ENCODE measurements at places on chromosomes 3 and 15.

DNA sequence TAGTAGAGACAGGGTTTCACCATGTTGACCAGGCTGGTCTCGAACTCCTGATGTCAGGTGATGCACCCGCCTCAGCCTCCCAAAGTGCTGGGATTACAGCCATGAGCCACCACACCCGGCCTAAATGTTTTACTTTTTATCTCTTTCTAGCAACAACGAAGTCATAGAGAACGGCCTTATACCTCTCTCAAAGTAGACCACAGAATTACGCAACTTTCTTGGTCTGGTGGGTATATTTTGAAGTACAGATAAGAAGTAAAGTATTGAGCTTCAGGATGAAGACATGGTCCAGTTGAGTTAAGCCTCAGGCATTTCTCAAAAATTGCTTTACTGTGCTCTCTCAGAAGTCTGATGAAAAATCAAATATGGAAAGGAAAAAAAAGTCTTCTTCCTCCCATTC lies 30.6 kb downstream of the FAM240A start:
- no peak for DNase-seq

DNA sequence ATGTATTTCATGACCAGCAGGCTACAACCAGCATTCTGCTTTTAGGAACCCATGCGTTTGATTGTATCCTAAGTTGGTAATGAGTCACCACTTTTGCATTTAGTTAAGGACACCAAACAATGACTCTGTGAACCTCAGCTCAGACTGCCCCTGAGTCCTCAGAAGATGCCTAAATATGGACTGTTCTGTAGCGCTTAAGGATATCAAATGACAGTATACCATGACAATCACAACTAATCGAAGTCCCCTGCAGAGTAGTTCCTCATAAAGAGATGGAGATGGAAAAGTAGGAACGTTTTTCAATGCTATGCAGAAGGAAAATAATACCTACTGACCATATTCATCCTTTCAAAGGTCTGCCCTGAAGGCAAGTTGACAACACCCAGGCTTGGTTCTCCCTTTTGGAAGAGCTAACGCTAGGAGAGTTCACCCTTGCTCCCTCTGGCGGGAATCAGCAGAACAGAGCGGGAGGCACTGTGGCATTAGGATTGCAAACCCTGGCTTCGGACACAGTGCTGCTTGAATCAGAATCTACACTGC lies 508.6 kb downstream of the FHIT start:
- DNase-seq, result no peak

DNA sequence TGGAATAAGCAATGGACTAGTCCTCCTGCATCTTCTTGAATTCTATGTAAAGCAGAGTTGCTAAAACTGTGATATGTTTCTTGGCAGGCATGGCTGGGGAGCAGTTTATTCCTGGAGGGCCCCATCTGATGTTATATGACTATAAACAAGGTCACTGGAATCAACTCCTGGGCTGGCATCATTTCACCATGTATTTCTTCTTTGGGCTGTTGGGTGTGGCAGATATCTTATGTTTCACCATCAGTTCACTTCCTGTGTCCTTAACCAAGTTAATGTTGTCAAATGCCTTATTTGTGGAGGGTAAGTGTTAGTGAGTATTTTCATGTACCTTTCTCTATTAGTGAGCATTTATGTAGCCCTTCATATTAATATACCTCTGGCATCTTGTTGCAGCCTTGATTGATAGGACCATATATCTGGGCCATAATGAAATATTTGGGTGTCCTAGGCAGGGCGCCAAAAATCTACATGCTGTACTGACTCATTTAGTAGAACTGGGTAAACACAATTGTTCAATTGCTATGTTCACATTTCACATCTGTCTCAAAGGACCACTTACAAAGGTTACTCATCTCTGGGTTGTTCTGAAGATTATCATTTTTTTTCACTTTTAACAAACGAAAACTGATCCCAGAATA lies 52.6 kb upstream of the ADGRG7 start:
- DNase-seq, result no peak

GRCh38 chr3:104750581-104750980 lies 616.1 kb upstream of the ALCAM start:
- no peak for DNase-seq

GRCh38 chr3:194112120-194113106 lies 23.5 kb upstream of the HES1 start:
- DNase-seq, result peak; percentile 79

GRCh38 chr3:105006164-105006563 lies 360.5 kb upstream of the ALCAM start:
- DNase-seq, result no peak

GRCh38 chr15:94403331-94403730 lies 172.0 kb downstream of the MCTP2 start:
- DNase-seq, result no peak

- DNase-seq, result no peak
Measured at GRCh38 chr15:92634671-92635201, 20.8 kb downstream of the FAM174B start.

DNA sequence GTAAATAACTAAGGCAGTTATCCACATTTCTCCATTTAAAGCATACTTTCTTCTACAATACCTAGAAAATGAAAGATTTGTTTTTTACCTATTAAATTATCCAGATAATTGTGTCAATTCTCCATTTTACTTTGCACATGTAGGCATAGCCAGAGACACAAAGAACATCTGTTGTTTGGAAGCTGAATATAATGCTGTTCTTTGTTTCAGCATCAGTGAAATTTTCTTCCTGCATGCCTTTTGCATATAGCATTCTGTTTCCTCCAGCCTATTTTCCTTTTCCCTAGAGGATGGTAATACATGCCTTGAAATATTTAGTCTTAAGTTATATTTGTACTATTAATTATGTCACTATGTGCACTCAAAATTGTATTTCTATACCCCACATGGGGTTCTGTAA lies 233.7 kb downstream of the CNTN6 start:
- peak; percentile 42 for DNase-seq

DNA sequence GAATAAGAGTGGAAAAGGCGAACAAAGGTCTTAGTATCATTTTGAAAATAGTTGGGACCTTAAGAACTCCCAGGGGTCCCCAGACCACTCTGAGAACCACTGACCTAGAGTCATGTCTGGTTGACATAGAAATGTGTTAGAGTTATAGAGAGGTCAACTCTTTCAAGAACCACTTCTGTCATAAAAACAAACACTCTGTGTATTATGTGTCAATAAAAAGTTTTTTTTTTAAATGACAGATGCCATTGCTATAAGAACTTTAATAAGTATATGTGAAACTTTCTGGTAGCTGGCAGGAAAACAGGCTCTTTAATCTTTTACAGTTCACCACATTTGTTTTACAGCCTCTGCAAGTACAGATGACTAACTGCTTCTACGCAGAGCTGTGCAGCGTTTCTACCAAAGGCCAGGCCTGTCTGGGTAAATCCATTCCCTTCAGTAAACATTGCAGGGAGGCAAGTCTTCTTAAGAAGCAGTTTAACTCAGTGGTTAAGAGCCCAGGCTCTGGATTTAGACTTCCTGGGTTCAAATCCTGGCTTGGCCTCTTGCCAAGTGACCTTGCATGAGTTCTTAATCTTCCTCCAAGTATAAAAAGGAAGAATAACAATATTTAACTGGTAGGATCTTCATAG lies 56.6 kb downstream of the RFTN1 start:
- no peak for DNase-seq

DNA sequence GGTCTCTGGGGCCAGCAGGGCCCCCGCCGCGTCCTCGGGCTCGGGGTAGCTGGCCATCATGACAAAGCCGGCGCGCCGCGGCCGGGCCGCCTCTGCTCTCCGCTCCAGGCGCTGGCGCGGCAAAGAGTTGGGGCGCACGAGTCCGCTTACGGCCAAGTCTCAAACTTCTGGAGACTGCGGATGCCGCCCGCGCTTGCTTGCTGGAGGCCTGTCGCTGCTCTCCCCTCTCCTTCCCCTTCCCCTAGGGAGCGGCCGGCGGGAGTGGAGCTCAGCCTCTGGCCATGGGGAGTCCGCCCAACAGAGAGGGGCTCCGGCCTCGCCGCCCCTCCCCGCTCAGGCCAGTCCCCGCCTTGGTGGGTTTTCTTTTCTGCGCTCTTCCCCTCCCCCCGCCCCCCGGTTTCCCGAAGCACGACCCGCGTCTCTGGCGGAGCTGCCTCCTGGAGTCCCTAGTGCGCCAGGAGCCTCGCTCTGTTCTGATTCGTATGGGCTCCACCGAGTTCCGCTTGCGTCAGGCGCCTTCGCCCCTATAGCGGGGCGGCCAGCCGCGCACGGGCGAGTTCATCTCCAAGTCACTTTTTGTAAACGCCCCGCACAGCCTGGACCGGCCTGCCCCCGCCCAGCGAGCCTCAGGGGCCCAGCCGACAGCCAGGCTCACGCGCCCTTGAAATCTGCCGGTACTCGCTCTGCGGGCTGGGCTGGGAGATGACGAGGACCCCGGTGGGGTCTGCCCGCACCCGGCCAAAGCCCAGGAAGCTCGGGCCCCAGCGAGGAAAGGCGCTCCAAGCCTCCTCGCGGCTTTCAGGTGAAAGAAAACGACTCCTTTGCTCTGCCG lies at the start of the genes FOXL2 and FOXL2NB:
TSS of gene FOXL2 (minus strand) at position 475 of the 832 bp plus-strand sequence. CDS start at position 60, 415 bp downstream.
TSS of gene FOXL2NB (plus strand) at position 555 of the 832 bp plus-strand sequence. CDS start at position 703, 148 bp downstream.
- no peak for DNase-seq

GRCh38 chr15:71275098-71275497 lies 159.8 kb downstream of the THSD4 start:
- DNase-seq, result no peak

DNA sequence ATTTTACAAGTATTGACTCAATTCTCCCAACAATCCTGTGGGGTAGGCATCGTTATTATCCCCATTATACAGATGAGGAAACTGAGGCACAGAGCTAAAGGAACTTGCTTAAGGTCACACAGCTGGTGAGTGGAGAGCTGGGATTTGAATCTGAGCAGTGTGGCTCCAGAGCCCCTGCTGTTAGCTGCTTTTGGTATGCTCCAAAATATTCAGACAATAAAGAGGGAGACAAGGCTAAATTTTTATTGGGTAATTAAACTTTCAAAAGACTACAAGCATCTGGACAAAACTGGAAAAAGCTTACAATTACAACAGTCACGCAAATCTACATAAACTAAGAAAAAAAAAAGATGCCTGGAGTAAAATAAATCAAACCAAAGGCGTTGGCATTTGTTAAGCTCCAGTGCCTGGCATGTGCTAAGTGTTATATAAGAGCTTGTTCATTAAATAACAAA lies 27.7 kb downstream of the CCDC13 start:
- no peak for DNase-seq

- DNase-seq, result no peak
Measured at GRCh38 chr15:48084759-48085590, 35.8 kb upstream of the SLC24A5 start.

- DNase-seq, result no peak
Measured at GRCh38 chr3:143095813-143096212, 23.8 kb upstream of the CHST2 start.

DNA sequence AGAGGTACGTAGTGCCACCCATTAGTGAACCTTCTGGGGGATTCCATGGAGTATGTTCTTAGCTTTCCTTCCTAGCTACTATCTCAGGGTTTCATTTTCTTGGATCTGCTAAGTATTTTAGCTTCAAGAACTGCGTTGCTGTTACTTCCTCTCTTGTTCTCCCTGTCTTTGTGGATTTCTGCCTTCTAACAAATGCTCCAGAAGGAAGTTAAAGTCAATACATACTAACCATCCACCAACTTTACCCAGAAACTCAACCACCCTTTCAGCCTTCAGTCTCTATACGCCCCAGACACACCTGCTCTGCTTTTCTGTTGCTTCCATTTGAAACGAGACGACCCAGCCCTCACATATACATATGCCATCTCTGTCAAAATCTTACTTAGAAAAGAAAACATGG lies 2.4 kb upstream of the KLF13 start:
- no peak for DNase-seq

- DNase-seq, result no peak
Measured at GRCh38 chr3:69718866-69719586, 20.2 kb upstream of the MITF start.

DNA sequence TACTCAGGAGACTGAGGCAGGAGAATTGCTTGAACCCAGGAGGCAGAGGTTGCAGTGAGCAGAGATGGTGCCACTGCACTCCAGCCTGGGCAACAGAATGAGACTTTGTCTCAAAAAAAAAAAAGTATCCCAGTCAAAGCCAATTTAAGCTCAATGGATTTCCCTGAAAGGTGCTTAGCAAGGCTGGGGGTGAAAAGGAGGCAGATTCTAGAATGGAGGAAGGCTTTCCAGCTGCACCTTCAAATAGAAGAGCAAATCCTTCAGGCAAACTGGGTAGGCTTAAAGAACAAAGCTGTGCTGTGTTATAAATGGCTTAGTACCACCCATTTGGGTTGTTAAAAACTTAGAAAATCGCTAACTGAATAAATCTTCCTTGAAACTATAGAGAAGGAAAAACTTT lies 3.0 kb upstream of the IFT57 start:
- DNase-seq, result no peak

DNA sequence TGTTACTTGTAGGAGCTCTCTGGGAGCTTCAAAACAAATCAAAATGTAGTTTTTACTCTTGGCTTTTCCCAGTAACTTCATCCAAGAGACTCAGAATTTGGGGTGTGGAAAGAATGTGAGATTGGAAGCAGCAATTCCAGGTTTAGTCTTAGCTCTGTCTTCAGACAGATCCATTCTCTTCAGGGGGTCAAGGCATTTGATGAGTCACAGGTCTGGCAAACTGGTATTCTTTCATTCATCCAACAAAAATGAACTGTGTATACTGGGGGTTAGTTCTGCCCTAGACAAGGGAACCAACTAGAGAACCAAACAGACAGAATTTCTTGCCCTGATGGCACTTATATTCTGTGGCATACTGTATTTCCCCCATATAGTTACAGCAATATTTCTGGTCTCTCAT lies 36.3 kb upstream of the CADPS start:
- DNase-seq, result no peak

- no peak for DNase-seq
Measured at GRCh38 chr3:185925353-185925752, 12.5 kb downstream of the TRA2B start.

GRCh38 chr3:172749230-172749965 lies 1.1 kb upstream of the ECT2 start:
- DNase-seq, result peak; percentile 70

- DNase-seq, result no peak
Measured at GRCh38 chr15:64897345-64897985, 14.2 kb upstream of the ANKDD1A start.

DNA sequence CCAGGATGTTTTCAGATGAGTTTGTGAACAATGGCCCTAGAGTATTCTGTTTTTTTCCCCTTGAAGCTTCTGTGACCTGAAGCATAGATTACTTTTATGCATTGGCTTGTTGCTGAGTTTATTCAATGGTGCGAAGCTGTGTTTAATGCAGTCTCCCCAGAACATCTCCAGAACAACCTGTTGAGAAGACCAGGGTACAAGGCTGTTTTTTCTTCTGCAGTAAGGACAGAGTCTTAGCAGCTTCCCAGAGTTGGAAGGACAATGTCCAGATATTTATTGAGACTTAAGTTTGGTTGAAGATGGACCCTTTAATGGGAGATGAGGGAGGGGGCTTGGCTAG lies 295.6 kb downstream of the LRTM1 start:
- DNase-seq, result no peak

DNA sequence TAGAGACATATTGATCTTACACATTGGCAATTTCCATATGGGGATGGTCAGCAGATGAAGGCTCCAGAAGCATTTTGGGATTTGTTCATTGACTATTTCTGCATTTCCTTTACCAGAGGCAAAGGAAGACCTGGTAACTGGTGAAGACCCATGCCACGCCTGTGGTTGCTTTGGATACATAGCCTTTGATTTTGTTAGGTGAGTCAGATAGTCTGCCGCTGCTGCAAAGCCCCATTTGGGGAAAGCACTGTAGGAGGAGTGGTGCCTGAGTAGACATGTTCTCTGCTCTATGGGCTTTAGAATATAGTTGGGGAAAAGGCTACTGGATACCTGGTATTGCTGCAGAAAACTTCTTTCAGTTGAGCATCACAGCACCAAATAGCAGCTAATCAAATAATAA lies 56.8 kb downstream of the TFG start:
- DNase-seq, result no peak
